ENCODE measurements at places on chromosomes 1 and 21.

- no peak for DNase-seq
Measured at GRCh38 chr1:182193908-182194550, 132.5 kb upstream of the ZNF648 start.

GRCh38 chr1:26372039-26372438, 511 bp downstream of the ZNF683 start:
- no peak for DNase-seq

DNA sequence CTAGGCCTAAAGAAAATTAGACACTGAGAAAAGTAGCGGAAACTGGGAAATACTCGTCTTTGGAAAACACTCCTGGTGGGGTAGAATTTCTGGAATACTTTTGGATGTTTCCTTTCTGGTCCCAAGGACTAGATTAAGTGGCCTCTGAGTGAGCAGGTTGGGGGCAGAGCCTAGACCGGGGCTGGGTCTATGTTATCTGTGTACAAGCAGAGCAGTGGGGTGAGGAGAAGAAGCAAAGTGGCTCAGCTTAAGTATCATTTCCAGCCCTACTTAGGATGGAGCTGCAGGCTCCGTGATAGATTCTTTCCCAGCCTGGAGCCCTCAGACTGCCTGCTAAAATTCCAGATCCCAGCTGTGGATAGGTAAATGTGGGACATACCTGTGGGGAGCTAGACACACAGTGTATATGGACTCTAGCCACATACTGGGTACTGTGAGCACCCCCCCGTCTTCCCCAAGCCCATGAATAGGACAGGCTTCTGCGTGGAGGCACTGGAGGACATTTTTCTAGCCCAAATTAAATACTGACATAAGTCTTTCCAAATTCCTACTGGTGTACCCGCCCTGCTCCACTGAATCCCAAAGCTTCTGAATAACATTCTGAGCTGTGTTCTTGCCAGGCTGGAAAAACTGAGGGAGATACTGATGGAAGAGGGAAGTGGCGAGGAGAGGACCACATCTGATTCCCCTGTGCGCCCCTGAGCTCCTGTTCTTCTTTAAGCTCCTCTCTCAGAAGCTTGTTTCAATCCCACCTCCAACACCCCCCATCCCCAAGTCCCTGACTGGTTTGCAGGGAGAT, 6.8 kb downstream of the FMOD start:
- DNase-seq, result no peak

GRCh38 chr1:233859446-233859845, 45.0 kb upstream of the SLC35F3 start:
- DNase-seq, result no peak

DNA sequence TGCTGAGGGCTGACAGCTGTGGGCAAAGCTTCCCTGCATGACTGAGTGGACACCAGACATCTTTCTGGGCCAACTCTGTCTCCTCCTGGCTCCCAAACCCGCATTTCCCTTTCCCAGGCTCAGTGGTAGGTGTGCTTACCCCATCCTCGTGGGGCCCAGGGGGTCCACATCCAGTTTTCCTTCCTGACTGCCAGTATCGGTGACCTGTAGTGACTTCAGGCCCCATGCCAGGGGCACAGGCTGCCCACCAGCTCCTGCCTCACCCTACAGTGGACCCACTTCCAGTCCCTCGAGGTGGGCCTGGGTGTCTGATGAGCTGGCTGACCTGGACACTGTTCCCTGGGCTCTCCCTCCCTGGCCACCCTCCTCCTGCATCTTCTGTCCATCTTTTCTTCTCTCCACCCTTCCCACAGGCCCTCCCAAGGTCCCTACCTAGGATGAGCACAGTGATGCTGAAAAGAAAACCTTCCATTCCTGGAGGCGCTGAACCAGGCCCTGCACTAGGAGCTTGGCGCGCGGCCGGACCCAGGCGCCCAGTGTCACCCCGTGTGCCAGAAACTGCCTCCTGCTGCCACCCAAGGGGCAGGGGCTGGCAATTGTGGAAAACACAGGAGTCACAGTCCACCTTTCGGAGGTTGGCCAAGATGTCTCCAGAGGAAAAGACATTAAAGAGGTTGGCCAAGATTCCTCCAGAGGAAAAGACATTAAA, 67.1 kb downstream of the RUNX3 start:
- DNase-seq, result no peak

DNA sequence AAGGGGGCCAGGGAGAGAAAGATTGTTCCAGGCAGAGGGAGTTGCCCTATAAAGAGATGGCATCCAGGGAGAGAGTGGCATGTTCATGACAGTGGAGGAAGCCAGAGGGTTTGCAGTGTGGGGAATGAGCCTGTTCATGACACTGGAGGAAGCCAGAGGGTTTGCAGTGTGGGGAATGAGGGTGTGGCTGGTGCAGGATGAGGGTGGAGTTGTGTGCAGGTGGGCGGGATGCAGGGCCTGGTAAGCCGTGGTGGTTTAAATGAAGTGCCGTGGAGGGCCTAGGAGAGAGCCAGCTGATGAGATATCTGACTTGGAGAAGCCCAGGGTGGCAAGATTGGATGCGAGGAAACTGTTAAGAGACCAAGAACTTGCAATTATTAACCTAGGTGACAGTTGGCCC, 131.8 kb downstream of the CAMTA1 start:
- DNase-seq, result no peak

- peak; percentile 24 for DNase-seq
Measured at GRCh38 chr1:214327514-214327913, 46.6 kb downstream of the SMYD2 start.

- peak; percentile 20 for DNase-seq
Measured at GRCh38 chr1:151058692-151059091, 730 bp downstream of the CDC42SE1 start.

DNA sequence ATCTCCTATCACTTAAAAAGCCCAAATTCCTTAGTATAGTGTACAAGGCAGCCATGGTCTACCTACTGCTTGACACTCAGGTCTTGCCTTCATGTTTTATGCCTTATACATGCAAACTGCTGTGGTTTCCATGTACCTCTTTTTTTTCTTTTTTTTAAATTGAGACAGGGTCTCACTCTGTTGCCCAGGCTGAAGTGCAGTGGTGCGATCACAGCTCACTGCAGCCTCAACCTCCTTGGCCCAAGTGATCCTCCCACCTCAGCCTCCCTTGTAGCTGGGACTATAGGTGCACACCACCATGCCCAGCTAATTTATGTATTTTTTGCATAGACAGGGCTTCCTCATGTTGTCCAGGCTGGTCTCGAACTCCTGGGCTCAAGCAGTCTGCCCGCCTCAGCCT, 8.0 kb downstream of the CD55 start:
- no peak for DNase-seq

DNA sequence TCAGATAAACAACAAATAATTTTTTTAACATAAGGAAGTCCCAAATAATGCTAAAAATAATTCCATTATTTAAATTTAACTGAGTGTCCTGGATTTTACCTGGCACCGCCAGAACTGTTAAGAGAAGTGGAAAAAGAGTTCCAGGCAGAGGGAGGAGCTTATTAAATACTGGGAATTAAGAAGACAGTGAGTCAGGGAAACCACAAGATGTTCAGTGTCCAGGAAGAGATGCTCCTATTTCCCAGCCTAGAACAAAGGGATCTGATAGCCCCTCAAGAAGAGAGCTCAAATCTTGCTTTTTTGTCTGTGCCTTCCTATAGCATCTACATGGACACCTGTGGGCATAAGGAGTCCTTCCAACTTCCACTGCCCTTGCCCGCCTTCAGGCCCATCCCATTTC, 85.9 kb downstream of the PGM1 start:
- no peak for DNase-seq

DNA sequence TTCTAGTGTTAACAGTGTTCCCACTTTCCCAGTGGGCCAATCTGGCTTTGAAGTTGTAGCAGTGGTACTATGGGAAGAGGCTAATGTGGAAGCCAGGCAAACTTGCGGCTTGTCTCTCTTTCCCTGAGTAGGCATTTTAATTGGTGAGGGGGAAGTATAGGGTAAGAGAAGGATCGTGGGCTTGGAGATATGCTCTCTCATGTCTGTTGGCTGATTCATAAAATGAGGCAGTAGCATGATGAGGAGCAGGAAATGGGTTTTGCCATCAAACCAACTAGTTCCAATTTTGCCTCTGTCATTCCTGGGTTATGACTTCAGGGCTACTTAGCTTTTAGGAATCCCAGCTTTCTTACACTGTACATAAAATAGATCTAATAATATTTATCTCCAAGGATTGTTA, 12.1 kb downstream of the C8A start:
- DNase-seq, result no peak

GRCh38 chr1:224375059-224375458, 18.4 kb downstream of the CNIH4 start:
- no peak for DNase-seq

- no peak for DNase-seq
Measured at GRCh38 chr1:74357150-74357549, 122.0 kb downstream of the TNNI3K start.

GRCh38 chr1:202315576-202316168, 26.1 kb downstream of the UBE2T start:
- peak; percentile 76 for DNase-seq

DNA sequence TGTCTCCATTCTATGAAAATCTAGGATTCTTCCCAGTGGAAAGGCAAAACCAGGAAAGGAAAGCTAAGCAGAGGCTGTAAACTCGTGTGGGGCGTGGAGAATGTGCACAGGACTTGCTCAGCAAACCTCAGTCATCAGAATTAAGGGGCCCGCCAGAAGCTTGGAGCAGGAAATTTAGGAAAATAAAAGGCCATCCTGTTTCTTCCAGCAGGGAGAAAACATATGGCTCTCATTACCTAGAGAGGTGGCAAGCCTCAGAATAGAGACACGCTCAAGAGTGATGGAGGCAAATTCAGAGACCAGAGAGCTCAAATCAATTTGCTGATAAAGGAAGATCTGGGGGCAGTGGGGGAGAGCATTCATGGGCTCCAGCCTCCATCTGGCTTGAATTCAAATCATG, 151.9 kb upstream of the KLHDC7A start:
- DNase-seq, result no peak

- peak; percentile 41 for DNase-seq
Measured at GRCh38 chr1:6259491-6260362, 1.2 kb downstream of the GPR153 start.

DNA sequence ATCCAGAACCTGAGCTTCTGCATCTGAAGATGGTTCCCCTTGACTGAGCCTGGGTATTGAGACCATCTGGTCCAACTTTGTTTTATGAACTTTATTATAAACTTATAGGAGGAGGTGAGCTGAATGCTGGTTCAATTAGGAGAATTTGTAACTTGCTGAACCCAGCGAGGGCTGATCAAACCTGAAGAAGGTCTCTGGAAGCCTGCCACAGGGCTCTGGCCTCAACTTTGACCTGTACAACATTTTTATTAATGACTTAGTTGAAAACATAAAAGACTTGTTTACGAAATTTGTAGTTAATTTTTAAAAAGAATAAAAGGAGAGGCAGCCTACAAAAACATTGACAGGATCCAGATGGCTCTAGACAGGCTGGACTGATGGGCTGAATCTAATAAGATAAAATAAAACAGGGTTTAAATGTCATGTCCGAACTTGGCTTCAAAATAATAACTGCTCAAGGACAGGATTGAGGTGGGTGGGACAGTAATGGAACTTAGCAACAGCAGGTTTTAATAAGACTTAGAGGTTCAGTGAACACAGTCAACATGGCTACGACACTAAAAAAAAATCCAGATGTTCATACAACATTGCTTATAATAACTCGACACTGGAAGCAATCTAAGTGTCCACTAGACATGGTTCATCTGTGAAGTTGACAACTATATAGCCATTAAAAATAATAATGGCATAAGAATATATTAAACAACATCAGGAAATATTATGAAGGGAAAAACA, 53.4 kb upstream of the GJB5 start:
- DNase-seq, result no peak

DNA sequence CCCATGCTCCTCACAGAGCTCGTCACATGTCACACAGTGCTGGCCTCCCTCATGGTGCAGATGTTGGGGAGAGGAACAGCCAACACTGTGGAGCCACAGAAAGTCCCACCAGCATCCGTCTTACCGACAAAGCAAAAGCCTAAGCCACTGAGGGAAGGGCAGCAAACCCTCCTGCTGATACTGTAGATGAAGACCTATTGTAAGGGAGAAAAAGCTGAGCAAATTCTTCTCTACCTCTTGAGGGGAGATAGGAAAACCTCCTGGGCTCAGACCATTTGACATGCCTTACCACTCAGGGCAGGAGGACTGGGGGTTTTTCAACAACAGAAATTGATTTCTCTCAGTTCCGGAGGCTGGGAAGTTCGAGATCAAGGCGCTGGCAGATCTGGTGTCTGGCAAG, 95.9 kb downstream of the WDR64 start:
- DNase-seq, result no peak

DNA sequence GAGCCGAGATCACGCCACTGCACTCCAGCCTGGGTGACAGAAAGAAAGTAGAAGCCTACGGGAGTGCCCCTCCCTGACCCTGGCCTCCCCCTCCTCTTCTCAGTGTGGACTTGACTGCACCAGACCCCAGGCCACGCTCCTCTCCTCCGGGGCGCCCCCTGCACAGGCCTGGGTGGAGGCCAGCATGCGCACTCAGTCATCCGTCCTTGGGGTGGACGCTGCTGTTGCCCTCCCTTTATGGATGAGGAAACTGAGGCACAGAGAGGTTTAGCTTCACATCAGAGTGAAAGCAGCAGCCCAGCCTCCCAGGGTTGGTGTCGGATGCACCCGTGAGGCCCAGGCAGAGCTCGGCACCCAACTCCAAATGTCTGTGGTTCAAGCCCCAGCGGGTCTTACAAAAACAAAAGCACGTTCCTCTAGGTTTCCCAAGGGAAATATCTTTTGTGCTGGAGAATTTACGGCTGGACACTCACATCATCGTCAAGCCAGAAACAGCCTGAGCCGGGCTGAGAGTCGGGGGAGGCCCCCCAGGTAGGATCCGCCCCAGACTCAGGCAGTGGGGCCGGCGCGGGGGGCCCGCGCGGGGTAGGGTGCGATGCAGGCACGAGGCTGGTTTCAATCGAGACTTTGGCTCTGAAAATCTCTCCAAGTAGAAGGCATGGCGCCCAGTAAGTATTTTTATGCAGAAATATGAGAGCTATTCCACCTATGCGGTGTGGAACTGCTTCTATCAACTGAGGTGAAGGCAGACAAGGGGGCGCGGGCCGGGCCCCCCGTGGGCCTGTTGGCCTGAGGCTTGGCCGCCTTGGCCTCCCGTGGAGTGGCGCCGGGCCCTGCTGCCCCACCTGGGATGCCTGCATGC, 36.6 kb downstream of the MORN1 start:
- DNase-seq, result no peak

DNA sequence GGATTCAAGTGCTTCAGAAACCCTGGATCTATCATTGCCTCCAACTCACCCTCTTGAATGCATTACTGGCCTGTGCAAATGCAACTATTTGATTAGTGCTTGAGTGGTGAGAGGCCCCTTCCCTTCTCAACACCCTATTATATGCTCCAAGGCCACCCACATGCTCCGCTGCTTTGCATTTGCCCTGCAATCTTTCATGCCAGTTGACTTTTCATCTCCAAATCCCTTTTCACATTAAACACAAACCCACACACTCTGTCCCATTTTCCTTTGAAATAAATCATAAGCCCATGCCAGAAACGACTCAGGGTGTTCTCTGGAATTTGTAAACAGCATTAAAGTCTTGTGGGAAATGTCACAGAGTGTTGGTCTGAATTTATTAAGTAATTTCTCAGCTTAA, 78.9 kb upstream of the CTTNBP2NL start:
- DNase-seq, result no peak
